HT1080 (cell line): ENCODE measurements at places on chromosomes 12 and 14.

- no peak for DNase-seq
Measured at GRCh38 chr12:130357729-130358330, 20.1 kb downstream of the PIWIL1 start.

DNA sequence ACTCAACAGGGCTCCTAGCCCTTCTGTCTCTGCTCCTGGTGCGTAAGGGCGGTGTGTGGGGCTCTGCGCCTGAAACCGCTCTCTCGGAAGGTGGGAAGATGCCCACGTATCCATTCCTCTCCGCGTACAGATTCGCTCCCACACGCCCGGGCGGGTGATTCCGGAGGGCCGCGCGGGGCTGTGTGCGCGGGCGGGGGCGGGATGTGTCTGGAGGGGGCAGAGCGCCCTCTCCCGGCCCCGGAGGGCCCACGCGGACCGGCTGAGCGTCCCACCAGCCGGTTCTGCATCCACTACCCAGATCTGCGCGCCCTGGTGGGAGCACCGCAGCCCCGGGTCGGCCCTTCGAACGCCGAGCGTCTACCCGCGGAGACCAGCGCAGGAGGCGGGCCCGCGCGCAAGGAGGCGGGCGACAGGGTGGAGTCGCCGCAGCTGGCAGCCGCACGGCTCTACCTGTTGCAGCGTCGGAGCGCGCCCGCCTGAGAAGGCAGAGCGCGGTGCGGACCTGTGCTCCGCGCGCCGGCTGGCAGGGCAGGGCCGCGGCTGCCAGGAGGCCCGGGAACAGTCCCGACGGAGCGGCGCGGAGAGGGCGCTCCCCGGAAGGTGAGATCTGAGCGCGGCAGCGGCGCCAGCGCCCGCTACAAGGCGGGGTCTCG, 1.4 kb upstream of the KCNK13 start:
- DNase-seq: peak; percentile 44

GRCh38 chr12:51449580-51450246, 25.1 kb downstream of the SLC4A8 start:
- DNase-seq: peak; percentile 42

- DNase-seq: no peak
Measured at GRCh38 chr12:5403411-5403810, 28.5 kb upstream of the NTF3 start.

DNA sequence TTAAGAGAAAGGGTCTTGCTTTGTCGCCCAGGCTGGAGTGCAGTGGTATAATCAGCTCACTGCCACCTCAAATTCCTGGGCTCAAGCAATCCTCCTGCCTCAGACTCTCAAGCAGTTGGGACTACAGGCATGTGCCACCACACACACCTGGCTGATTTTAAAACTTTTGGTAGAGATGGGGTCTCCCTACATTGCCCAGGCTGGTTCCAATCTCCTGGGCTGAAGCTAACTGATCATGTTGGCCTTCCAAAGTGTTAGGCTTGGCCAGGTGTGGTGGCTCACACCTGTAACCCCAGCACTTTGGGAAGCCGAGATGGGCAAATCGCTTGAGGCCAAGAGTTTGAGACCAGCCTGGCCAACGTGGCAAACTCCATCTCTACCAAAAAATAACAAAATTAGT, 43.9 kb upstream of the GCH1 start:
- DNase-seq: no peak

DNA sequence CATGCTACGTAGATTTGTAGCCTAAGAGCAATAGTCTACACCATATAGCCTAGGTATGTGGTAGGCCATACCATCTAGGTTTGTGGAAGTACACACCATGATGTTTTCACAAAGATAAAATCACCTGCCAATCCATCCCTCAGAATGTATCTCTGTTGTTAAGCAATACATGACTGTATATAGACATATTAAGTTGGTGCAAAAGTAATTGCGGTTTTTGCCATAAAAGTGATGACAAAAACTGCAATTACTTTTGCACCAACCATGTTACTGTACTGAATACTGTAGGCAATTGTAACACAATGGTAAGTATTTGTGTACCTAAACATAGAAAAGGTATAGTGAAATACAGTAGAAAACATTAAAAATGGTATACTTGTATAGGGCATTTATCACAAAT, 40.5 kb downstream of the MGST1 start:
- no peak for DNase-seq

DNA sequence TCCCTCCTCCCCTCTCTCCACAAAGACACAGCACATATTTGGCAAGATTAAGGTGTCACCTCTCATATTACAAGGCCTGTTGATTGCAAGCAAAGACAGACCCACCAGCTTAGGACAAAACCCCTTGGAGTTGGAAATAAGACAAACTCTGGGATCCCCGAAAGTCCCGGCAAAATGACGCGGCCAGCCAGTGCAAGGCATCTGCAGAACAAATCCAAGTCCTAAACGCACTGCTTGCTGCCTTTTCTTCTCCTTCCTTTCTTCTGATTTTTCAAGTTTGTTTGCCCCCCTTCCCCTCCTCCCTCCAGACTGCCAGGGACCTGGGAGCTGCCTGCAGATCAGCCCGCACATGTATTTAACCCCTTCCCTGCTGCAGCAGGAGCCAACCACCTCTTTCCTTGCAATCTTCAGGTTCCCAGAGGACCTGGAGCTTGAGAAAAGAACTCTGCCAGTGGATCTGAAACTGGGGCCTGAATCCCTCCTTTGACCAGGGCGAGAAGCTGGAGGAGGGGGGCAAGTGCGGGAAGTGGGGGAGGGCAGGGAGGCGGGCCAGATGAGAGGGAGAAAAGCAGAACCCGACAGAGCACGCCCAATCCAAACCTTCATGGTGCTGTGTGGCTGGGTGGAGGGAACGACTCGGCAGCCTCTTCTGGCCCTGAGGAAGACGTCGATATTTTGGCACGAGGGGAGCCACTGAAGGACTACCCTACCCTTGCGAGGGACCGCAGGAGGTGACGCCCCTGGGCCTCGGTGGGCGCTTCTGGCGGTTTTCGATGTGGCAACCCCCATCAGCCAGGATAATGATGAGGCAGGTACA, 2.0 kb upstream of the NTF3 start:
- no peak for DNase-seq

- no peak for DNase-seq
Measured at GRCh38 chr14:35045798-35046047, 349 bp upstream of the FAM177A1 start.

DNA sequence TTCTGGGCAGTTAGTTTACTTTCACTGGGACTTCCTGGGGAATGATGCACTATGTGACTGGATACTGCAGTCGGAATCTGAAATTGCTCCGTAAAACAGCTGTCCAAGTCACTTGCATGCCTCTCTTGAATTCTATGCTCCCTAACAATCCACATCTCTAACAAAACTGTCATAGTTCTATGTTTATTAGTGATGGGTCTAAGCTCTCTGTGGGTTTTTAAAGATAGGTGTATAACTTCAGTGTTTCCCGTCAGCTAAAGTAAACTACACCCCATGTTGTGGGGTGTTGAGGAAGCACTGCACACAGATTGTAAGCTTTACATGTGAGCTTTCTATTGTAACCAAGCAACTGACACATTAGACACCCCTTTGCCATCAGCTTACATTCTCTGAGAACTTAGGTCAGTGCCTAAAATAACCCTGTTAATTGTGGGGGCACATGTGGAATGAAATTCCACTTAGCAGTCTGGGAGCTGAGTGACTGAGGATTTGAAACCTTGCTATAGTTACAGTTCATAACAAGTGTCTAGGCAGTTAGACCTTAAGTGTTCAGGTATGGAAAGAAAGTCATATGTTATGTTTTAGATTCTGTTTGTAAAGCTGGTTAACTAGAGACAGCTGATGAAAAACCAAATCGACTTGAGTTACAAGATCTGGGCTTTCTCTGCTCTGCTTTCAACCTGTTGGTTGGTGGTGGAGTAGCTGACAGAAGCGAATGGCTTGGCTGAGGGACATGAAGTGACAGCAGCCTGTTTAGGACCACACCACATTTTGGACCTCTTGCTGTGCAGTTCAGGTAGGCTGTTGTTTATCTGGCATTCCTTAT, 165.7 kb downstream of the AKAP6 start:
- DNase-seq: no peak

- no peak for DNase-seq
Measured at GRCh38 chr14:64069634-64070359, 217.0 kb downstream of the SYNE2 start.

DNA sequence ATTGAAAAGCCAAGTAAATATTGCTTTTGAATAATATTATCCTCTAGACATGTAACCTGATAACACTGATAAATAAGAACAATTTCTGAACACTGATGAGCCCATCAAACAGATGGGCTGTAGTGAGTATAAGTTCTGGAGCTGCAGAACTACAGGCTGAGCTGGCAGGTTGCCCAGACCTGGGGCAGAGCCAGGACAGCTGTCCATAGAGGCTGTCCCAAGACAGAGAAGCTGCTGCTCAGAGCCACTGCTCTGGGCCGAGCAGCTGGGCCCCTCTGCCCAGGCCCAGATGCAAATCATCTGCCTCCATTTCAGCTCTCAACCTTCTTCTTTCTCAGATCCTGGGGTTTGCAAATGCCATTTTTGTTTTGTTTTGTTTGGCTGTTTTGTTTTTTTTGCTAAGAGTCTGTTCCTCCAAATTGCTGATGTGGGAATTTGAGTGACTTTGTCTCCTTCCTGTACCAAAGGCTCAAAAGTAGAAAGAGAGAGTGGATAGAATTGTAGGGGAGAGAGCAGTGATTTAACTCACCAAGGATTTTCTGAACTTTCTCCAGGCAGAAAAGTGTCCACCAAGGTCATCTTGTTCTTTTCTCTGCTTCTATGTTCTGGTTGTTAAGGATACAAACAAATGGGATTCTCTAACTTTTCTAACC, 4.0 kb upstream of the TESPA1 start:
- DNase-seq: no peak

GRCh38 chr12:21998782-21999181, 47.2 kb upstream of the CMAS start:
- no peak for DNase-seq

DNA sequence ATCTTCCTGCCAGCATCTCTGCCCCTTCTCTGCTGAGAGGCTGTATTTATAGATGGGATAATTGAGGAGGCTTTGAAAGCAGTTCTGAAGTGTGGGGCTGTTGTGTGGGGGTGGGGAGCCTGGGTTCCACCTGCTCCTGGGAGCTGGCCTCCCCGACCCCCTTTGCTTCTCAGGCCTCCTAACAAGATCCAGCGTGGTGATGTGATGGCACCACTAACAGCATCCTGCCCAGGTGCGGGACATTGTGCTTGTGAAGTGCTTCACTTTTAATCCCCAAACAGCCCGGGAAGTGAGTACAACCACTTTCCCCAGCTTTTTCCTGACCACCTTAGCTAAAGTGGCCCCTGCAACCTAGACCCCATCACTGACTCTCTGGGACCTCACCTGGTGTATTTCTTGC, 95.1 kb upstream of the NRXN3 start:
- DNase-seq: no peak

- DNase-seq: peak; percentile 48
Measured at GRCh38 chr12:108839018-108839889, 18.1 kb downstream of the SSH1 start.

- no peak for DNase-seq
Measured at GRCh38 chr12:114847441-114848035, 163.6 kb upstream of the TBX3 start.
